Stimulated activated CD4-positive, alpha-beta T cell treated with anti-CD3 and anti-CD28 coated beads, Interleukin-1b, Interleukin-23, amount 100 ng/mL, for 24 hours (primary cell): ENCODE measurements at places on chromosomes 5 and 9.

- no peak for DNase-seq
These were observed 31.5 kb downstream of the GAPVD1 start for GRCh38 chr9:125293134-125293533.

DNA sequence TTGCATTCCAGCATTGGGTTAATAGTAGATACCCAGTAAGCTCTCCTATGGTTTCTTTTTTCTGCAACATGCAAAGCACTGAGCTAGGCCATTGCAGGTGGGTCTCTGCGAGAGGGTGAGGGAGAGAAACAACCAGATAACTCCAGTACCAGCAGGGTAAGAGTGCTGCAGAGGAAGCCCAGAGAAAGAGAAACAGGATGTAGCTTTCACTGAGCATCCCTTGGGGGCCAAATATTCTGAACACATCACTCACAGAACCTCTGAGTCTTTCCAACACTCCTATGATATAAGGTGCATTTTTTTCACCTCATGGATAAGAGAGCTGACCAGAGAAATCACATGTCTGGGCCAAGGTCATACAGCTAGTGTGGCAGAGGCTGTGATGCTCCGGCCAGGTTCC lies 76.7 kb downstream of the TRIM32 start:
- no peak for DNase-seq

- no peak for DNase-seq
These were observed 696.9 kb downstream of the MAT2B start for GRCh38 chr5:164202338-164202737.

GRCh38 chr9:15570769-15571168 lies 17.9 kb downstream of the CCDC171 start:
- no peak for DNase-seq

GRCh38 chr9:1332156-1332555 lies 282.0 kb downstream of the DMRT2 start:
- DNase-seq, result no peak

DNA sequence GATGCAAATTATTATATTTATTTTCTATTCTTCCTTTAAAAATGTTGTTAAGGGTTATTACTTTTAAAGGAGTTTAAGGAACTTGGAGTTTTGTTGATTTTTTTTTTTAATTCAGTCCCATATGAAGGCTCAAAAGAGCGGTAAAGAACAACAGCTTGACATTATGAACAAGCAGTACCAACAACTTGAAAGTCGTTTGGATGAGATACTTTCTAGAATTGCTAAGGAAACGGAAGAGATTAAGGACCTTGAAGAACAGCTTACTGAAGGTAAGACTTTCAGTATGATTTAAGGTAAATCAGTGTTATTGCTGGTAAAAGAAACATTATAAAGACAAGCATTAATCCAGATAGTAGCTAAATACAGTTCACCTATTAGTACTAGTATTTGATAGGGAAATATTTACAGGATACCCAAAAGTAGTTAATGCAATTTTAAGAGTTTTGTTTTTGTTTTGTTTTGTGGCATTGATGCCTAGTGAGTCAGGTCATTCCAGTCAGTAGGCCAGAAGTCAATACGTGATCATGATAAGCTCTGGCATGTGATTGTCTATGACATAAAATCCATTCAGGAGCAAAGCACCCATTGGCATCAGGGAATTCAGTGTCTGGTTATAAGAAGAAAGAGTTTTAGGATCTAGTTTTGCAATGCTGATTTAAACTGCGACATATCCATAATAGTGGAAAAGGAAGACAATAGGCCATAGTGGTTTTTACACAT lies 49.2 kb downstream of the CNTRL start:
- no peak for DNase-seq

DNA sequence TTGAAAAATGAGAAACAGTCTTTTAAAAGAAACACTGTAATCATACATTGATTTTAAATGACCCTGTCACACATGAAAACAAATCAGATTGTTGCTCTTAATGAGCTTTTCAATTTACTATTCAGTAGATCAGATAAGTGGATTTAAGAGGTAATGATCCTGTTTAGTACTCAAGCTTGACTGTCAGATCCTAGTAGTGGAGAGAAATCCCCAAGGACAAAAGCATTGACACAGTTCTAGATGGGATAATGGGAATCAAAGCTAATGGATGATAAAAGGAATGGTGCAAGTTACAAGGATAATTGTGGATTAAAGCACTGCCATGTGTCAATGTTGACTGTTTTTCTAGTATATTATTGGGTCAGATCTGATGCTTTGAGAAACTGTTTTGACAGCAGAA lies 142.3 kb upstream of the TLX3 start:
- no peak for DNase-seq

GRCh38 chr5:129748913-129749880 lies 1.3 kb downstream of the MINAR2 start:
- DNase-seq, result no peak

GRCh38 chr9:108142504-108143201 lies 653.1 kb upstream of the KLF4 start:
- no peak for DNase-seq

DNA sequence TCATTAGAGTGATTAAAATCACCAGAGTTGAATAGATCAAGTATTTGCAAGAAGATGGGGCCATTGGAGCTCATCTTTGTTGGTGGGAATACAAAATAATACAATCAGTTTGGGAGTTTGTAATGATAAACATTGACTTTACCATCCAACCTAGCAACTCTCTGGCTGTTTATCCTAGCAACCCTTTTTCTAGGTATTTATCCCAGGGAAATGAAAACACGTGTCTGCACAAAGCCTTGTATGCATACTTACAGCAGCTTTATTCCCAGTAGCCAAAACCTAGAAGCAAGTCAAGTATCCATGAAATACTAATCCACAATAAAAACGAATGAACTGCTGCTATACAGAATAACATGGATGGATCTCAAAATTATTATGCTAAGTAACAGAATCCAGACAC lies 152.7 kb upstream of the DAB2 start:
- DNase-seq, result no peak

DNA sequence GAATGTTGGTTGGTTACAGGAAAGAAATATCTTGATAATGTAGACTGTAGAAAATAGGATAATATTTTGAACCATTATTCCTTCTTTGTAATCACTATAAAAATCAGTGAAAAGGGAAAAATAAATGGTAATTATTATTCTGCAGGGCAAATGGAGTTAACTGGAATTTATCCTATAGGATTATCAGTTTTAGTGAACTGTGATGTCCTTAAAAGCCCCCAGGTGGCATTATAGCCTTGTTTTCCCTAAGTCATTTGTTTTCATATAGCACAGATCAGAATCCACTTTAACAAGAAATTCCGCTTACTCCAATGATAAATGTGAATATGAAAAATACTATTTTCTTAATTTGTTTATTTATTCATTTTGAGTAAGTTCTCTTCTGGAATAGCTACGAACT lies 26.2 kb upstream of the WDR41 start:
- DNase-seq, result no peak

GRCh38 chr9:129401623-129402370 lies 219.1 kb downstream of the C9orf50 start:
- DNase-seq, result no peak

GRCh38 chr9:100575765-100576386 lies 2.0 kb upstream of the CAVIN4 start:
- DNase-seq, result no peak

GRCh38 chr9:110997847-110998246 lies 40.4 kb downstream of the LPAR1 start:
- no peak for DNase-seq

GRCh38 chr9:8899511-8899910 lies 1099.9 kb upstream of the DMAC1 start:
- no peak for DNase-seq

GRCh38 chr9:122096620-122097415 lies 3.7 kb upstream of the TTLL11 start:
- no peak for DNase-seq

- no peak for DNase-seq
These were observed 80.1 kb downstream of the COL15A1 start for GRCh38 chr9:99023831-99024230.

DNA sequence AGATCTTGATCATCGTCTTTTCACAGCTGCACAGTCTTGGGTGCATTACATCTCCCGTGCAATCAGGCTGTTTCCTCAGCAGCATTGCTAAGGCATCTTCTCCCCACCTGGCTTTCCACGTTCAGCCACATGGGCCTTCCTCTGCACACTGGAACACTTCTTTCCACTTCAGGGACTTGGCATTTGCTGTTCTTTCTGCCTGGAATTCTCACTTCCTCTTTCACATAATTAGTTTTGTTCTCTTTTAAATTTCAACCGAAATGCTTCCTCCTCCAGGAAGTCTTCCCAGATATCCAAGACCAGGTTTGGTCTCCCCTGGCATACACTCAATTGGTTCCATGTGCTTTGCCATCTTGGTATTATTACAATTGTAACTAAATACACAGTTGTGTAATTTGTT lies 43.8 kb downstream of the WHRN start:
- no peak for DNase-seq

DNA sequence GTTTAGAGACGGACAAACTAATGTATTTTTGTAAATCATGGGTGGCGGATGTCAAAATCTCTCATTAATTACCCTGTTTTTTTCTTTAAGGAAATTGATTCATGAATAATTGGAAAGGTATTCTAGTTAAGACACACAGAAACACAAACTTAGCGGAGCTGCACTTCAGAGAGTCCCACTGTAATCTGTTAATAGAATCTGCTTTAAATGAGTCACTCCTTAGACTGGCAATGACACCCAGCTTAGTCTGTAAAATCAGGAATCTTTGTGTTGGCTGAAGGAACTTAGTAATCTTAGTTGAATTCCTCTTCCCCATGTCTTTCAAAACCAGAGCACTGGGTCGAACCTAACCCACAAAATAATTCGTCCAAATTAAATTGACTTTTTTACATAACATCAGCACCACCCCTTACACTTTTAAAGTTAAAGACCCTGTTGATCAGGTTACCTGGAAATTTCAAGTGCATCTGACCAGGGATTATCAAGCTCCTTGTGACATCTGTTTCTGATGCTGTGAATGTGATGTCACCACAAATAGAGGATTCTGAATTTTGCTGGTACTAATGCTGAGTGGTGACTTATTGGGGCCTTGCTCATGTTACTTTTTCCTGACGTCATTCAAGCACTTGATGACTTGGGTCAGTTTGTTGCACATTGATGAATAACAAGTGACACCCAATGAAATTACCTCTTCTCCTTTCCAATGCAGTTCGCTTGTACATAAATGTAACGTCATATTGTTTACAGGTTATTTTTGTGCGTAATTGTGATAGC lies 313.6 kb downstream of the KCTD16 start:
- DNase-seq, result no peak

DNA sequence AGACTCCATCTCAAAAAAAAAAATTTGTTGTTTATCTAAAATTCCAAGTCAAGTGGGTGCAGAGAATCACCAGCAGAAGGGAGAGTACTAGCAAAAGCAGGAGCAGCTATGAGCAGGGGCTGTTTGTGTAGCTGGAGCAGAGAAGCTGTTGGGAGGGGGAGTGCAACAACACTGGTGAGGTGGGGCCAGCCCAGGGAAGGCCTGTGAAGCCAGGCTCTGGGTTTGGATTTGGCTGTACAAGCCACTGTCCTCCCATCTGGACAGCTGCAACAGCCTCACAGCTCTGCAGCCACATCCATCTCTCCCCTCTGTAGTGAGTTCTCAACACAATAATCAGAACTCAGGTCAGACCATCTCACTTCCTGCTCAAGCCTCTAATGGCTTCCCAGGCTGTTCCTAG lies 59.4 kb downstream of the TMOD1 start:
- DNase-seq, result no peak

DNA sequence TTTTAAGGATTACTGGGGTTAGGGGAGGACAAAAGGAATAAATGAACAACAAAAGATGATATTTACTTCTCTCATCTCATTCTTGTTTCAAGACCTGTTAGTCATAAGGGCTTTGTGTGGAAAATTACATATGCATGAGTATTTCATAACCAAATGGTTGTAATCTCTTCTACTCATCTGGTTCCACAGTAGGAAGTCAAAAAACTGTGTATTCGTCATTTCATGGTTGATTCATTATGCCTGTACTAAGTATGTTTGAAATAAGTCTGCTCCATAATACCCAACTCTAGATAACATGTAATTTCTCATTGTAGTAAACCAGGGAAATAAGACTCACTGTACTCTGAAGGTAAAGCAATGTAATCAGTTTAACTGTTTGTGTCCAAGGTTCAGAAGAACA lies 212.9 kb downstream of the ARRDC3 start:
- DNase-seq, result no peak

DNA sequence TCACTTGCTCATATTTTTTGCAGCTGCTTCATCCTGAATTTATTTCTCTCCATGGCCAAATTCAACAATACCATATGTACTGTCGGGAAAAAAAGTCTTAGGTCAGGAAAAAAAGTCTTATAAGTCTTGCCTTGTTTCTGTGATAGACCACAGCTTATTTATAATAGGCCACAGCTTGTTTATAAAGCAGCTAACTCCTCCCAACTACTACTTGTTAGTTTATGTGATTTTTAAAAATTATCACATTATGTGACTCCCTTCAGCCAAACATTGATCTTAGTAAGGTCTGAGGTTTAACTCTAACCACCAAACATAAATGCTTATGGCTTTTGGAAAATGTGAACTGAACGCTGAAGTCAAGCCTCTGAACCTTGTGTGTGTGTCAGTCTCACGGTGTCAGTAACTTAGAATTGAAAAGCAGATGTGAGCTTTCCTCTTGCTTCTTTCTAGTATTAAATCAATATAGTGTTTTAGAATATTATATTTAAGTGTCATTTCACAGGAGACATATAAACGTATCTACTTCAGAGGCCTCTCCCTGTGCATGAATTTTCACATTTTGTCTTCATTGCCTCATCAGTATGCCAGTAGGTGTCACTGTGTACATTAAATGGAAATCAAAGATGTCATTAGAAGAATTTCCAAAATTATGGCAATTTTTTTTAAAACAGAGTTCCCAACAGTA lies 51.3 kb downstream of the SNX24 start:
- DNase-seq, result no peak

DNA sequence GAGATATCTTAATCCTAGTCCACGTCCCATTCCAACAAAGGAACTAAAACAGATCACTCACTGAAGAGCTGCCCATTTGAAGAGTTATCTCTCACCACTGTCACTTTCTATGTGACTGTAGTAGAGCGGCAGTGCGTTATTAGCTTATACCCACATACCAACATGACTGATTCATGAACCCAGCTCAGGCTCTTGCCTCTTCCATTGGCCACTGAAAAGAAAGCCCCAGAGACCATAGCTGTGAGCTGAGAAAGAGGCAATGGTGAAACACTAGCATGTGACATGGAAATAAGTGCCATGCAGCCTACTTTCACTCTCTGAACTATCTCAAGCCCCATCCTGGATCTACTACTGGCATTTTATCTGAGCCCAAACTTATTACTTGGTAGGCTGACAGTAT lies 151.7 kb upstream of the MOCS2 start:
- DNase-seq, result no peak

- no peak for DNase-seq
These were observed 603.9 kb downstream of the DMRTA1 start for GRCh38 chr9:23050548-23050947.

GRCh38 chr9:114925039-114925438 lies 5.4 kb downstream of the TNFSF8 start:
- DNase-seq, result no peak
